ENCODE measurements at places on chromosomes 7 and 10.

DNA sequence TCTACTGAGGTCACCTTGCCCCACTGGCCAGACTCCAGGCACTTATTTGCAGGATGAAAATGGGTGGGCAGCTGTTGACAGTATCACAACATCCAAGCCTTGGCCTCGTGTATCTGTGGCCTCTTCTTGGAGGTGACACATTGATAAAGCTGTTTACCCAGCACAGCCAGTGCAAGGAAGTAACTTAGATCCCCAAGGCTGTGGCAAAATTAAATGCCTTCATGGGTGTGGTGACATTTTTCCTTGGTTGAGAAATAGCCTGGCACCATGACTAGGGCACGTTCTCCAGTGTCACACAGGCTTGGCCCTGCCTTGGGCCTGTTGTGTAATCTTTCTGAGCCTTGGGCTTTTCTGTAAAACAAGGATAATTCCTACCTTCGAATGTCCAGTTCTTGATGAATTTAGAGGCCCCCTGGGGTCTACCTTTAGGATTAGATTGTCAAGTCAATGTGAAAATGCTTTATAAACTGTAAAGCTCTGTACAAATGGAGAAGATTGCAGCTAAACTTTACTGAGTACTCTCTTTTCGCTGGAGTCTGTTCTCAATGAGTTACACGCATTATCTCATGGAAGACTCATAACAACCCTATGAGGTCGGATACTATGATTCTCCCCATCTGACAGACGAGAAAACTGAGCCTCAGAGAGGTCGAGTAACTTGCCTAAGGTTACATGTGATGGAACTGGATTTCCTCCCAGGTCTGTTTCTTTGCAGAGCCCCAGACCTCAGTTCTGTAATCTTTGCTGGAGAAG, 46.7 kb upstream of the LOXL4 start:
- no peak for DNase-seq

DNA sequence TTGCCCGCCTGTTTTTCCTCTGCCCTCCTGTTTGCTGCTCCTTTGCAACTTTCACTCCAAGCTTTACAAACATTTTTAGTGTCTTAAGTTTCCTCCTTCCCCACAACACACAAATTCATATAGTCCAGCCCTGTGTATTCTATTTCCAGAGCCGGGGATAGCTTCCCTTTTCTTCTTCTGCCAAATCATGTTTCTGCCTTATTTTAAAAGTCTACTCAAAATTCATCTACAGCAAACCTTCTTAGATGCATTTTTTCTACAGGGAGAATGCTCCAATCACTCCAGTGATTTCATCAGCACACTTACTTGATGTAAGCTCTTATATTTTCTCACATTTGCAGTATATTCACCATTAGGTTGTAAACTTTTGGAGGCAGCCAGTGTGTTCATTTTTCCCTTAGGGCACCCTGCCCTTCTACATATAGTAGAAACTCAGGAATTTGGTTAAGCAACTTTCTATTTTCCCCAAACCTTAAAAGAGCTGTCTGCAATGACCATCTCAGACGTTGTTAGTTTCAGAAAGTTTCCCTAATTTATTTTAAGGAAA, 12.4 kb upstream of the ACTA2 start:
- DNase-seq = no peak

GRCh38 chr7:101671371-101672356, 42.6 kb upstream of the MYL10 start:
- DNase-seq = no peak

- DNase-seq = no peak
Measured at GRCh38 chr10:17387861-17388503, 66.4 kb downstream of the ST8SIA6 start.

DNA sequence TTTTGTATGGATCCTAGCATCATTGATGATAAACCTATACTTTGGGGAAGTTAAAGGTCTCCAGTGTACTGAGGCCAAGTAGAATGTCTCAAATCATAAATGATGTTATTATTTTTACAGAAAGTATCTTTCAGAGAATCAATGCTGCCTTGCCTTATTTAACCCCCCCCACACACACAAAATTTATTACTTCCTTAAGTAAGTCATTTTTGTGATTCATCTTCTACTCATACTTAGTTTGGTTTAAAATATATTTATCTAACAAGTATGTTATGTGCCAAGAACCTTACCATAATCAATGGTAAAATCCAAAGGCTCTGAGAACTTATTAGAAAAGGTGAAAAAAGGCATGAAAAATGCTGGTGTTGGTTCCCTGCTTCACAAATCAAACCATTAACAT, 18.8 kb upstream of the CLDN12 start:
- no peak for DNase-seq

DNA sequence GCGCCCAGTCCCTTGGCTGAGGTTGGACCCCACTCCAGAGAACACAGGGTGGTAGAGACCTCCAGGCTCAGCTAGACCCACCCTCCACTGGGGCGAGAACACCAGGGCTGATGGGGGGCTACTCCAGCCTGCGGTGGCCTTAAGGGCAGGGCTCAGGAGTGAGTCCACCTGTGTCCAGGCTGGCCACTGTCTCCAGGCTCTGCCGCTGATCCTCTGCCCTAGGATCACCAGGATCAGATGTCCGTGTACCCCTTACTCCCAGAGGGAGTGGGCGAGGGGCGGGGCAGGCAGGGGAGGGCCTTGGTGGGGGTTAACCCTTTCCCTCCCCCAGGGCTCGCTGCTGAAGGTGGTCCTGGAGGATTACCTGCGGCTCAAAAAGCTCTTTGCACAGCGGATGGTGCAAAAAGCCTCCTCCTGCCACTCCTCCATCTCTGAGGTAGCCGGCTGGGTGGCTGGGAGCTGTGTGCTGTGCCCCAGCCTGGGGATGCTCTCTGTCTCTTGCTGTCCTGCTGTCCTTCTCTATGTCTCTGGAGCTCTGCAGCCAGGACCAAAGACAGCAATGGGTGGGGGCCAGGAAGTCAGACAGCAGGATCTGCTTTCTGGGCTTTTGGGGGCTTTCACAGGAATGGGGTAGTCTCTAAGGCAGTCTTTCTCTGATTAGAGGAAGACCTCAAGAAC, 38.0 kb downstream of the PSAP start:
- no peak for DNase-seq

DNA sequence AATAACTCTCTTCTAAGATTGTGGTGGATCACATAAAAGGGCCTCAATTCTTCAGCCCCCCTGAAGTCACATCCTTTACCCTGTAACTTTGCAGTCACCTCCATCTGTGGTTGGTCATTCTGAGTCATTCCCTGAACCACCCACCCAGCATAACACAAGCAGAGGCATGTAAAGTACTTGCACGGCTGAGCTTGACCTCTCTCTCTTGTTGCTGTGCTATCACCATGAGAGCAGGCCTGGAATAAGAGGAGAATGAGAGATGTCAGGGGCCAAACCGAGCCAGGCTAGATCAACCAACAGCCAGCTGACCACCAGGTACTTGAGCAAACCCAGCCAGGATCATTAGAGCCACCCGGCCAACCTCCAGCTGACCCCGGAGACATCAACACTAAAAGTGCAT, 13.5 kb upstream of the STK17A start:
- peak; percentile 87 for DNase-seq

DNA sequence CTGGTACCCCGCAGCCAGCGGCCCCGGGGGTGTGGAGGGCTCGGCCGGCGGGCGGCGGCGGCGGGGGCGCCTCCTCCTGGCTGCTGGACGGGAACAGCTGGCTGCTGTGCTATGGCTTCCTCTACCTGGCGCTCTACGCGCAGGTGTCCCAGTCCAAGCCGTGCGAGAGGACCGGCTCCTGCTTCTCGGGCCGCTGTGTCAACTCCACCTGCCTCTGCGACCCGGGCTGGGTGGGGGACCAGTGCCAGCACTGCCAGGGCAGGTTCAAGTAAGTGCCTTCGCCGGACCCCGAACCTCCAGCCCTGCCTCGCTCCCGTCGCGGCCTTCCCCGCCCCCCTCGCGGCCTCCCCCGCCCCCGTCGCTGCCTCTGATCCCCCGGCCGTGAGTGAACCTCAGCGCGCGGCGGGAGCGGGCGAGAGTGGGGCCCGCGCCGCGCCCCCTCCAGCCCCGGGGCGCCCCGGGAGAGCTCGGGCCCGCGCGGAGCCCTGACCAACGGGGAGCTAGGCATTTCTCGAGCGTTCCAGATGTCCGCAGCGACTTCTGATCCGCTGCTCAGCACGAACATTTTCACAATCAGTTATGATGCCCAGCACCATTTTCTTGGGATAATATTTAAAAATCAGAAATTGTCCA, 727 bp downstream of the ATRNL1 start:
- no peak for DNase-seq

DNA sequence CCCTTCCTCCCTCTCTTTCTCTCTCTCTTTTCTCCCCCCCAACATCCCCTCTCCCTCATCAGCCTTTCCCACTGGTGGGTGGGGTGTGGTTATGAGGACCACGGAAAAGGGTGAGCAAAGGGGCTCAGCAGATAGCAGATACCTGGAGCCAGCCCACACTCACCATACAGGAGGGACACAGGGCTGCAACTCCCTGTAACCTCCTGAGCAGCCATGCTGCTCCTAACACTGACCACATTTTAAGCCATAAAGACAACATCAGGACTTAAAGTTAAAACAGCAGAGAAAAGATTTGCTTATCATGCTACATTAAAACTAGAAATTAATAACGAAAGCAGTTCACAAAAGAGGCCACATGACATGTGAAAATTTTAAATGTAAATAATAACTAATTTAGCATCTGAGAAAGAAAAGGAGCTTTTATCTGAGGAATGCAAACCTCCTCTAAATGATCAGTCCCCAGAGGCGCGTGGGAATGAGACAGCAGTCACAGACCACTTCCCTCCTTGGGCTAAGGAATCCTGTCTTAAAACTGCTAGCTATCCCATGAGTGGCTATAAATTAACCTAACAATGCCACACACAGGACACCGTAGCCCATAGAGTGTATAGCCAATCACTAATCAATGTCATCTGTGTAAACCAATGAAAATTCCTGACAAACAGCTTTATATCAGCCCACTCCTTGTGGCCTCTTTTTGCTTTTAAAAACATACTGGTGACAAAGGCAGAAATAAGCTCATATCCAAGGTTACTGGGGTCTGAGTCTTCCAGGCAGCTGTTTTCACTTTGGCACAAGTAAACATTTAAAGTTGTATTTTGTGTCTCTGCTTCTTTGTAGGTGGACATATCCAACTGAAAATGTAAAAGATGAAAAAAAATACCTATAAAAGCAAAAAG, 33.3 kb downstream of the PKD1L1 start:
- DNase-seq = no peak

DNA sequence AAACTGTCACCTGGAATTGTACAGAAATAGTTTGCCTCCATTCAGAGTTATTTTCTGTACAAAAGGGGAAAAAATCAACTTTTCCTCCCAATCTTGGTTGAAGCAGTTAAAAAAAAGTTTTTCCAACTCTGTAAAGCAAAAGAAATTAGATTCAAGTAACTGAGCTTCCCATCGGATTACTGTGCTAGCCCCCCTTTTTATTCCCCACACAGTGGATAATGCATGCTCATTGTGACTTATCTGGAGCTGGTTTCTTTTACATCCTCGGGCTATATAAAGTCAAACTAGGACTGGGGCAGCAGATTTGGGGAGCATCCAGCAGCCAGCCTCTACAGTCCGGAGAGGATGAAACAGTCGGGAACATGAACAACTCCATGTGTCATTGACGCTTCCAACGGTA, at the start of gene TECTB:
TSS of gene TECTB (plus strand) at position 301 of the 400 bp plus-strand sequence. CDS start 335 bp downstream, outside the sequence.
- no peak for DNase-seq

- DNase-seq = no peak
Measured at GRCh38 chr10:131174211-131174565, 137.3 kb downstream of the TCERG1L start.

DNA sequence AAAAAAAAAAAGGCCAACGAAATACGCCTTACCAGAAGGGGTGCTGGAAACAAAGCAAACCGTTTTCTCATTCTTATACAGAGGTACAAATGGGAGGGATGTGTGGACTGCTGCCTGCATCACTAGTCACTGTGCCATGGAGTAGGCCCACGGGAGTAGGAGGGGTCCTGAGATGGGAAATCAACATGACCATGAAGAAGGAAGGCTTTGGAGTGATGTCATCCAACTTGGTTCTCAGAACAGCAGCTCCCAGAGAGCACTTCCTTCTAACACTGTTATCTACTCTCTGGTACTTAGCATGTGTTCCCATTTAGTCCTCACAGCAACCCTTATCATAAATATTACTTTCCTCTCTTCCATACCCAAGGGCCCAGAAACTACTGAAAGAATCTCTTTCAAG, 60.0 kb upstream of the LRGUK start:
- DNase-seq = no peak

GRCh38 chr10:36094096-36094495, 452.0 kb upstream of the FZD8 start:
- no peak for DNase-seq

- no peak for DNase-seq
Measured at GRCh38 chr7:30595436-30596013, 847 bp downstream of the GARS1 start.

- DNase-seq = no peak
Measured at GRCh38 chr7:47407136-47407535, 174.8 kb downstream of the TNS3 start.

GRCh38 chr7:93011351-93012294, 106.2 kb downstream of the SAMD9 start:
- DNase-seq = no peak

DNA sequence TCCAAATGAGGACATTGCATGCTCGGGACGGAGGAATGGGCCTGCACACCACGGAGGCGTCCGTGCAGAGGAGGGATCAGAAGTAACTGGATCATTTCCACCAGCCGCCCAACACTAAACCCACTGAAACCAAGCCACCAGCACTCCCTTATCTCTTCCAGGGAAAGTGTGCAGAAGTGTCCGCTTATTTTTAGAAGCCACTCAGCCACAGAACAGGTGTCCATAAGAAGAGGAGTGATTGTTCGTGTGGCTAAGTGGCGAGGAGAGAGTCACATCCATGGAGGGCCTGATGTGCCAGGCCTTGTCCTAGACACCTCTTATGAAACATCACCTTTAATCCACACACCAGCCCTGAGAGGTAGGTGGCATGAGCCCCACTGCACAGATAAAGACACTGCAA, 407.9 kb upstream of the NPVF start:
- DNase-seq = no peak

- DNase-seq = no peak
Measured at GRCh38 chr7:91784469-91784868, 96.0 kb downstream of the MTERF1 start.

GRCh38 chr7:41708581-41709358, 5.9 kb upstream of the INHBA start:
- no peak for DNase-seq

GRCh38 chr7:151056666-151057505, 811 bp downstream of the CDK5 start:
- no peak for DNase-seq

- DNase-seq = no peak
Measured at GRCh38 chr7:137956591-137956990, 45.3 kb downstream of the CREB3L2 start.

- no peak for DNase-seq
Measured at GRCh38 chr10:71520042-71520441, 123.3 kb downstream of the CDH23 start.

Data from keratinocyte (primary cell).